Activated CD4-positive, alpha-beta memory T cell treated with anti-CD3 and anti-CD28 coated beads for 36 hours (primary cell): ENCODE measurements at places on chromosomes 16 and 17. TPM values are rescaled to one million over a fixed set of nuclear protein-coding genes. Genes with fewer than 3 reads are reported as not detected.
A peak's percentile ranks its signal among the peaks of the same experiment; 100 is the strongest.

DNA sequence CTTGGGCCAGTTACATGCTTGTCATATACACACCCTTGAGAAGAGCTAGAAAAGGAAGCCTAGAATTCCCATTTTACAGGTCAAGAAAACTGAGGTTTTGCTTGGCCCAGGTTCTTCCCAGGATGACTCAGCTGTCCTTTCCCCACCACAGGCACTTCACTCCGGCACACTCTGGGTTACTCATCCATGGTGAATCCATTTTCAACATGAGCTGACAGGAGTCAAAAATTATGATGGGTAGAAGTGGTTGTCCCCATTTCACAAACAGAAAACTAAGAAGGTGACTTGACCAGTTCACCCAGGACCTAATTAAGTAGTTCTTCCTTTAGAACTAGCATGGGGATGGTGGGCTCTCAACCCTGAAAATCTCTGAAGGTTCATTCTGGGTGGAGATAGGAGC, 67.2 kb downstream of the USP22 start:
- H3K27me3 ChIP-seq: peaks cover 19% of the 10 kb centered on the region
- no peaks in the 10 kb centered on the region for H3K4me1 ChIP-seq
- H3K4me3 ChIP-seq: no peak overlapping the region
- no peak overlapping the region for H3K27ac ChIP-seq

Gene ITGAD
- total RNA-seq: not detected

Gene GRAPL
- total RNA-seq: 3.2 TPM

GRCh38 chr17:66942451-66943264, 21.8 kb upstream of the CACNG4 start:
- DNase-seq: no peak
- no peak overlapping the region for H3K27ac ChIP-seq
- peaks cover 59% of the 10 kb centered on the region for H3K27me3 ChIP-seq
- peaks cover 7% of the 10 kb centered on the region for H3K4me1 ChIP-seq
- H3K4me3 ChIP-seq: no peak overlapping the region

GRCh38 chr16:4409081-4409932, 7.1 kb downstream of the CORO7 start:
- H3K27ac ChIP-seq: no peak overlapping the region
- peak; percentile 26 for DNase-seq
- H3K4me1 ChIP-seq: peaks cover 28% of the 10 kb centered on the region
- peaks cover 35% of the 10 kb centered on the region for H3K36me3 ChIP-seq
- H3K27me3 ChIP-seq: no peaks in the 10 kb centered on the region
- no peak overlapping the region for H3K4me3 ChIP-seq

DNA sequence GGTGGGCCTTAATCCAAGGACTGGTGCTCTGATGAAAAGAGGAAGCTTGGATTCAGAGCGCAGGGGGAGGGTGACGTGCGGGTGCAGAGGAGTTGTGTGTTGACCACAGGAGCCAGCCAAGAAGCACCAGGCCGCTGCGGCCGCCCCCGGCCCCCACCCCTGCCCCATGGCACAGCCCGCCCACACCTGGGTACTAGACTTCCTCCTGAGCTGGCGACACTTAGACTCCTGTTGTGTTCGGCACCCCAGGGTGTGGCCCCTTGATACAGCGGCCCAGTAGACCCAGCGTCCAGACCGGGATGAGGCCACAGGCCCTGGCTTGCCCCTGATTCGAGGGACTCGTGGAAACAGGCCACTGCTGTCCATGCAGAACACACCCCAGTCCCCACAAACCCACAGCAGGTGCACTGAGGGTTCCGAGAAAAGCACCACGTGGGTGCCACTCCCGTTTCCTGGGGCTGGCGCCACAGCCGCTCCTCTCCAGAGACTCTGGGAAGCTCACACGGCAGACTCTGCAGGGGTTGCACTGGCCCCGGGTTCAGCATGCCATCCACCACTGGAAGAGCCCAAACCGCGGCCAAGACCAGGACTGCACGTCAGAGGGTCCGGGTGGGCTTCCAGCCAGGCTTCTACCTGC, 5.7 kb upstream of the SNAI3 start:
- H3K27me3 ChIP-seq: no peaks in the 10 kb centered on the region
- H3K4me3 ChIP-seq: peak overlapping the region; percentile 29
- DNase-seq: peak; percentile 54
- H3K27ac ChIP-seq: peak overlapping the region; percentile 81

GRCh38 chr17:55272711-55273578, 8.2 kb downstream of the HLF start:
- H3K4me1 ChIP-seq: peaks cover 9% of the 10 kb centered on the region
- H3K27me3 ChIP-seq: peaks cover 10% of the 10 kb centered on the region
- H3K27ac ChIP-seq: no peak overlapping the region

GRCh38 chr16:4868026-4868425, 20.7 kb downstream of the UBN1 start:
- DNase-seq: no peak
- no peak overlapping the region for H3K4me3 ChIP-seq
- H3K27ac ChIP-seq: no peak overlapping the region
- H3K27me3 ChIP-seq: no peaks in the 10 kb centered on the region
- H3K36me3 ChIP-seq: peaks cover 22% of the 10 kb centered on the region

Gene TMEM88
- 2.4 TPM for total RNA-seq

DNA sequence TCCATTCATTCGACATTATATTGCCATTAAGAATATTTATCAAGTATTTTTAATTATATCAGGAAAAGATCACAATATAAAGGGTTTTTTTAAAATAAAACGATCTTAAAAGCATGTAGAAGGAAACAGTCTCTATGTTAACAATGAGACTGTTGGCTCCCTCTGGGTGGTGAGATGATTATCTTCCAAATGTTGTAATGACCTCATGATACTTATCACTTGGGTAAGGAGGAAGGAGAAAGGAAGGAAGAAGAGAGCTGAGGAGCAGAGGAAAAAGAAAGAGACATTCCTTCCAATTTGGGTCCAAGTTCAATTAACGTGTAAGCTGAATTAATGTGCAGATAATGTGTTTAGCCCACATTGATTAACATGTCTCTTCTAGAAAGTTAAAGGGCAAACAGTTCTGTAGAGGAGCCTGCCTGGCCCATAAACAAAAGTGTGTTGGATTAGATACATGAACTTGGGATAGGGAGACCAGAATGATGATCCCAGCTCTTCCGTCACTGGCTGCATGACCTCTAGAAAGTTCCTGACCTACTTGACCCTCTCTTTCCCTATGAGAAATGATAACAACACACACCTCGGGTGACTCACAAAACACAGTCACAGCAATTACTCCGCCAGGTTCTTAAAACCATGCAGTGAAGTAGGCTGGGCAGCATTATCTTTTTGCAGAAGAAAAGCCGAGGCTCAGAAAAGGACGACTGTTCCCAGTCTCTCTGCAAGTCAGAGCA, 32.0 kb downstream of the PIMREG start:
- DNase-seq: no peak
- no peak overlapping the region for H3K4me3 ChIP-seq

- peaks cover 10% of the 10 kb centered on the region for H3K36me3 ChIP-seq
- H3K4me1 ChIP-seq: peaks cover 7% of the 10 kb centered on the region
- no peak for DNase-seq
- H3K27ac ChIP-seq: no peak overlapping the region
- no peak overlapping the region for H3K4me3 ChIP-seq
Measured at GRCh38 chr17:75812096-75813013, 27.7 kb downstream of the UNK start.

DNA sequence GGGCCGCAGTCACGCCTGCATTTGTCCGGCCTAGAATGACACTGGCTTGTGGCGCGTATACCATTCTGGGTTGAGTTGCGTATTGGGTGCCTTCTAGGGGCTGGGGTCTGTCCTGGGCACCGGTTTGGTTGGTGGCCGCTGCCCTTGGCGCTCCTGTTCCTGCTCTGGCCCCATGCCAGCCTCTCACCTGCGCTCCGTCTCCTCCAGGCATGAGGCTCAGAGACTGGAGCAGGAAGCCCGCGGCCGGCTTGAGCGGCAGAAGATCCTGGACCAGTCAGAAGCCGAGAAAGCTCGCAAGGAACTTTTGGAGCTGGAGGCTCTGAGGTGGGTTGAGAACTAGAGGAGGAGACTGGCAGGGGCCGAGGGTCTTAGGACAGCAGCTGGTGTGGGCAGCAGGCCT, 17.4 kb downstream of the CDIPT start:
- H3K4me1 ChIP-seq: peaks cover 6% of the 10 kb centered on the region
- no peak overlapping the region for H3K4me3 ChIP-seq
- no peaks in the 10 kb centered on the region for H3K27me3 ChIP-seq
- no peak overlapping the region for H3K27ac ChIP-seq
- peaks cover 22% of the 10 kb centered on the region for H3K36me3 ChIP-seq
- no peak for DNase-seq

- H3K4me1 ChIP-seq: peaks cover 50% of the 10 kb centered on the region
- H3K27ac ChIP-seq: no peak overlapping the region
- DNase-seq: no peak
- no peak overlapping the region for H3K4me3 ChIP-seq
Measured at GRCh38 chr17:4326608-4327007, 39.9 kb downstream of the UBE2G1 start.

- H3K4me3 ChIP-seq: no peak overlapping the region
- peaks cover 34% of the 10 kb centered on the region for H3K4me1 ChIP-seq
- DNase-seq: no peak
Measured at GRCh38 chr17:16282522-16282921, 65.5 kb downstream of the PIGL start.

- H3K4me1 ChIP-seq: peaks cover 30% of the 10 kb centered on the region
- no peak overlapping the region for H3K27ac ChIP-seq
- no peak for DNase-seq
- H3K36me3 ChIP-seq: no peaks in the 10 kb centered on the region
Measured at GRCh38 chr16:53740476-53740875, 36.5 kb downstream of the FTO start.

GRCh38 chr17:40542558-40543411, 22.5 kb downstream of the CCR7 start:
- peak overlapping the region; percentile 56 for H3K4me3 ChIP-seq
- H3K27me3 ChIP-seq: no peaks in the 10 kb centered on the region
- H3K27ac ChIP-seq: peak overlapping the region; percentile 90
- H3K36me3 ChIP-seq: no peaks in the 10 kb centered on the region

DNA sequence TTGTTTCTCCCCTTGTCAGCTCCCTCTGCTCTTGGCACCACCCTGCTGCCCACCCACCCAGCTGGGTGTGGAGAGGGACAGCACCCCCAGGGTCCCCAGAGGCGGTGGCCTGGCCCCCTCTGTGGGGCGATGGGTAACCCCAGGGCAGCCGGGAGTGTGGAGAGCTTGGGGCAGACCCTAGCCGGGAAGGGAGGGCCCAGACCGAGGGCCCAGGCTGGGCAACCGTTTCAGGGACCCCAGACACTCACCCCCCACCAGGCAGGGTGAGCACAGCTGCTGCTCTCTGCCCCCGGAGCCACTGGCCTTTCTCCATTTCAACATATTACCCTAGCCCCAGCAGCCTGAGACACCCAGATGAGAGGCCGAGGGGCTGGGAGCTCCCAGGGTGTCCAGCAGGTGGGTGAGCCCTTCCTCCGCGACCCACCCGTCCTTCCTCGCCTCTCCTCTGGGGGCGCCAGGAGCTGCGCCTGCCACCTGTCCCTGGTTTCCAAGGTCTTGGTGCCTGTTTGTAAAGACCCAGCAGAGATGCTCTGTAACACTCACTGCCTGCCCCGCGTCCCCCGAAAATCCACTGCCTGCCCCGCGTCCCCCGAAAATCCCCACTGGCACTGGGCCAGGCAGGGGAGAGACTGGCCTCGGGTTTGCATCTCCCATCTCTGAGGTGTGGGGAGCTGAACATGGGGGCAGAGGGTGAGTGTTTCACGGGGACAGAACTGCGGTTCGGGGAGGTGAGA, 45.4 kb downstream of the BAHCC1 start:
- DNase-seq: no peak

GRCh38 chr17:62895320-62896301, 70.4 kb upstream of the TANC2 start:
- DNase-seq: no peak
- peaks cover 6% of the 10 kb centered on the region for H3K27me3 ChIP-seq
- no peak overlapping the region for H3K4me3 ChIP-seq
- peaks cover 9% of the 10 kb centered on the region for H3K4me1 ChIP-seq
- no peaks in the 10 kb centered on the region for H3K36me3 ChIP-seq

GRCh38 chr17:74045608-74046280, 157.7 kb upstream of the RPL38 start:
- peaks cover 6% of the 10 kb centered on the region for H3K27me3 ChIP-seq
- peaks cover 5% of the 10 kb centered on the region for H3K4me1 ChIP-seq
- H3K27ac ChIP-seq: no peak overlapping the region
- no peak for DNase-seq

Gene DUXB
- total RNA-seq: not detected

GRCh38 chr16:27429981-27430441, 28.0 kb downstream of the IL21R start:
- no peak overlapping the region for H3K27ac ChIP-seq
- H3K4me3 ChIP-seq: no peak overlapping the region
- no peaks in the 10 kb centered on the region for H3K27me3 ChIP-seq
- peaks cover 71% of the 10 kb centered on the region for H3K36me3 ChIP-seq
- H3K4me1 ChIP-seq: peaks cover 54% of the 10 kb centered on the region

- H3K4me3 ChIP-seq: no peak overlapping the region
- no peaks in the 10 kb centered on the region for H3K36me3 ChIP-seq
- no peaks in the 10 kb centered on the region for H3K4me1 ChIP-seq
- no peak overlapping the region for H3K27ac ChIP-seq
- no peaks in the 10 kb centered on the region for H3K27me3 ChIP-seq
Measured at GRCh38 chr16:628321-629061, 2.3 kb upstream of the WFIKKN1 start.

DNA sequence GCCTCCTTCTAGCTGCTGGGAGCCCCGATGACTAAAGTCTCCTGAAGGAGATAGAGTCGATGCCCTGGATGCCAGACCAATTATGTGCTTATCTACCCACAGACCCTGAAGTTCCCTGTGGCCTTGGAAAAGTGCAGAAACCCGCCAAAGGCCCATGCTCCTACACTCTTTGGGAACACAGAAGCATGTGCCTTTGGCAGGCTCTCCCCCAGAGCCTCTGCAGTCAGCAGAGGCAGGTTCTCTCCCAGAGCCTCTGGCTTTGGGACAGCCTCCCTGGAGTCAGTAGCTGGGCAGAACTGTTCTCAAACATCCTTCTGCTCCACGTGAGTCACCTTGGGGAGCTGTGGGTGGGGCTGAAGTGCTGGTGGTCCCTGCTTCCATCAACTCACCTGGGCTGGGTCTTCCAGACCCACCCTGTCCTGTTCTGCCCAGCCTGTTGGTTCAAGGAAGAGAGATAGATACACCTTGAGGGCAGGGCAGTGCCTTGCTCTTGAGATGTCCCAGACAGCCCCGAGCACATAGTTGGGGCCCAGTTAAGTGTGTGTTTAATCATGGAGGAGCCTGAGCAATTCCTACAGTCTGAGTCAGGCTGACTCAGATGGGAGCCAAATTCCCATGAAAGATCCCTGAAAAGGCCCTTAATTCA, 3.2 kb upstream of the CDK5RAP3 start:
- no peaks in the 10 kb centered on the region for H3K27me3 ChIP-seq
- no peaks in the 10 kb centered on the region for H3K36me3 ChIP-seq
- H3K4me1 ChIP-seq: peaks cover 18% of the 10 kb centered on the region

- no peak overlapping the region for H3K27ac ChIP-seq
- DNase-seq: no peak
- peaks cover 47% of the 10 kb centered on the region for H3K36me3 ChIP-seq
- peaks cover 8% of the 10 kb centered on the region for H3K4me1 ChIP-seq
- no peak overlapping the region for H3K4me3 ChIP-seq
Measured at GRCh38 chr16:84563786-84564420, 54.0 kb downstream of the COTL1 start.
